Activated CD4-positive, alpha-beta memory T cell treated with anti-CD3 and anti-CD28 coated beads, Interleukin-2, amount 10 ng/mL, durations not matched to agents 7 days and 5 days (primary cell): ENCODE measurements at places on chromosomes 1 and 21. TPM values are rescaled to one million over a fixed set of nuclear protein-coding genes. Genes with fewer than 3 reads are reported as not detected.

DNA sequence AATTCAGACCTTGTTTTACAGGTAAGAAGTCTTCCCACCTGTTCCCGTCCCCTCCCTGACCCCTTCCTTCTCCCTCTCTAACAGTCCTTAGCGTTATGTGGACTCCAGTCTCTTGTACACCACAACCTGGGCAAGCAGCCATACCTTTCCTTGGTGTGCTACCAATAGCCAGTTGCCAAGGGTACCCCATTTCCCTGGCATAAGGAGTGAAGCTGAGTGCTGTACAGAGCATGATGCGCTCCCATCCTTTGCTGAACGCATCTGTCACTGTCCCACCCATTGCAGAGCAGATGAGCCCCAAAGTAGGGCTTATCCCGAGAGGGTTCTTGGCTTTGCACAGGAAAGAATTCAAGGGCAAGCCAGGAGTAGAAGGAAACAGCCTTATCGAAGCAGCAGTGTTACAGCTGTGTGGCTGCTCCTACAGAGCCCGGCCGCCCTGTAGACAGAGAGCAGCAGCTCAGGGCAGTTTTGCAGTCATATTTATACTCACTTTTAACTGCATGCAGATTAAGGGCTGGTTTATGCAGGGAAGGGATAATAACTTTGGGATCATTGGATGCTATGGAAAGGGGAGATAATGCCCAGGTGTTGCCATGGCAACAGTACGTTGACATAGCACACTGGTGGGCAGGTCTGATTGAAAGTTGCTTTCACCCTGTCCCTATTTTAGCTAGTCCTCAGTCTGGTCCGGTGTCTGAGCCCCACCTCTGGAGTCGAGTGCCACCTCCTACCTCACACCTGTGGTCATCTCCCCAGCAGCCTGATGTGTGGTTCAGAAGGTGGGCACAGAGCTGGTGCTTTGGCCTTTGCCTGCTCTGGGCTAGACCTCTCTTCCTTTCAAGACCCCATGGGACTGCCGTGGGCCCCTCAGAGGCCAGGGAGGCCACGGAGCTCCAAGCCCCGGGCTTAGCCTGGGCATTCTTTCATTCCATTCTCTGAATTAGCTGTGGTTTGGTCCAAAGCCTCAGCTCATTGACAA, 5.1 kb downstream of the FHAD1 start:
- peaks cover 59% of the 10 kb centered on the region for H3K4me1 ChIP-seq
- DNase-seq, result no peak
- H3K36me3 ChIP-seq, result peaks cover 3% of the 10 kb centered on the region
- H3K27me3 ChIP-seq, result peaks cover 68% of the 10 kb centered on the region

GRCh38 chr21:39313042-39313570, 326 bp downstream of the BRWD1 start:
- H3K27me3 ChIP-seq, result no peaks in the 10 kb centered on the region
- H3K4me3 ChIP-seq, result peak overlapping the region; percentile 87
- H3K36me3 ChIP-seq, result peaks cover 30% of the 10 kb centered on the region
- H3K4me1 ChIP-seq, result peaks cover 43% of the 10 kb centered on the region
- peak overlapping the region; percentile 87 for H3K27ac ChIP-seq

DNA sequence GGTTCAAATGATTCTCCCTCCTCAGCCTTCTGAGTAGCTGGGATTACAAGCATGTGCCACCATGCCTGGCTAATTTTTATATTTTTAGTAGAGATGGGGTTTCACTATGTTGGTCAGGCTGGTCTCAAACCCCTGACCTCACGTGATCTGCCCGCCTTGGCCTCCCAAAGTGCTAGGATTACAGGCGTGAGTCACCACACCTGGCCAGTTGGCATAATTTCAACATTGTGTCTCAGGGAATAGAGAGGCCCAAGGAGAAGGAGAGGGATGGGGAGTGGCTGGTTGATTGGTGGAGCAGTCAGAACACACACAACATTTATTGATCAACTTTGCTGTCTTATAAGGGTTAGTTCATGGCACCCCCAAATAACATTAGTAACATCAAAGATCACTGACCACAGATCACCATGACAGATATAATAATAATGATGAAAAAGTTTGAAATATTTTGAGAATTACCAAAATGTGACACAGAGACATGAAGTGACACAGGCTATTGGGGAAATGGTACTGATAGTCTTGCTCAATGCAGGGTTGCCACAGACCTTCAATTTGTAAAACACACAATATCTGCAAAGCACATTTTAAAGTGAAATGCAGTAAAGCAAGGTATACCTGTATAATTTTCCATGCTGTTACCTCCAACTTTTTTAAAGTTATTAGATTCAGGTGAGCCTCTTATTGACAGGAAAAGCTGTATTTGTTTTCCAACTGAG, 15.8 kb upstream of the CYB5R1 start:
- H3K27me3 ChIP-seq, result peaks cover 26% of the 10 kb centered on the region
- DNase-seq, result no peak
- no peak overlapping the region for H3K27ac ChIP-seq
- H3K4me3 ChIP-seq, result no peak overlapping the region
- H3K36me3 ChIP-seq, result no peaks in the 10 kb centered on the region

MR1 gene
- 36.4 TPM for total RNA-seq

OR2T33 gene
- not detected for total RNA-seq
